Activated CD8-positive, alpha-beta memory T cell treated with anti-CD3 and anti-CD28 coated beads, Interleukin-2, amount 50 U/mL, for 4 hours (primary cell): ENCODE measurements at places on chromosomes 3 and 15.

DNA sequence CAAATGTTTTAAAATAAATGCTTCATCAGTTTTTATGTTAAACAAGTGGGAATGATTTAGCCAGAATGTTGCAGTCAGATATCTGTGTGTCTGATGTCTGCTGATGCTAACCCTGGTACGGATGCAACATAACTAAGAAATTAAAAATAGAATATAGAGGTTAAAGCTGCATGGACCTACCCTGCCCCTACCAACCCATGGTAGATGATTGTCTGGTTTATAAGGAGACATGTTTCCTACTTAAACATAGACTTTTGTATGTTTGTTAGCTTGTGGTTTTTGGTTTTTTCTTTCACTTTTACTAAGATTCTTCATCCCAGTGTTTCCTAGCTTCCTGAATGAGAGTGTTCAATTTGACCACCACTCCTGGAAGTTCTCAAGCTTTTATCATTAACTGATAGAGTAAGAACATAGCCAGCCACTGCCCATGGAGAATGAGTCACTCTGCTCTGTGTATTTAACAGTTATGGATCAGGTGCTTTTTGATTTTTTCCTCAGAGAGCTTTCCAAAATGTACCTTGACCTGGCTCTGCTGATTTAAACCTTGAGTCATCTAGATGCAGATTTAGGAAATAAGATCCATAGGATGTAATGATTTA lies 70.7 kb upstream of the VEPH1 start:
- DNase-seq = no peak

DNA sequence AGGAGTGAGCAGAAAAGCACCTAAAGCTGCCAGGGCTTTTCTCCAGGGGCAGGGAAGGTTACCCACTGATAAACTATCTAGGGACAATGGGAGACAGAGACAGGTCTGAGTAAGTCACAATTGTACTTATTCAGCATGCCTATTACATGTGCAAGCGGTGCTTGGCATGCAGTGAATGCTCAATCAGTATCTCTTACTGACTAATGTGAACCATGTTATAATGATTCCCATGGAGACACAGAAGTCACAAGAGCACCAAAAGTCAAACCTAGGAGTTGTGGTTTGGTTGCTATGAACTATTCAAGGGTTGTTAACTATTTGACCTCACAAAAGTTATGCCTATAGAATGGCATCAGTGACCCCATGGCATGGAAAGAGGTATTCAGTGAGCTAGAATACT lies 50.0 kb upstream of the RASGRP1 start:
- DNase-seq = no peak

GRCh38 chr3:141929341-141929995 lies 53.0 kb downstream of the ATP1B3 start:
- no peak for DNase-seq

DNA sequence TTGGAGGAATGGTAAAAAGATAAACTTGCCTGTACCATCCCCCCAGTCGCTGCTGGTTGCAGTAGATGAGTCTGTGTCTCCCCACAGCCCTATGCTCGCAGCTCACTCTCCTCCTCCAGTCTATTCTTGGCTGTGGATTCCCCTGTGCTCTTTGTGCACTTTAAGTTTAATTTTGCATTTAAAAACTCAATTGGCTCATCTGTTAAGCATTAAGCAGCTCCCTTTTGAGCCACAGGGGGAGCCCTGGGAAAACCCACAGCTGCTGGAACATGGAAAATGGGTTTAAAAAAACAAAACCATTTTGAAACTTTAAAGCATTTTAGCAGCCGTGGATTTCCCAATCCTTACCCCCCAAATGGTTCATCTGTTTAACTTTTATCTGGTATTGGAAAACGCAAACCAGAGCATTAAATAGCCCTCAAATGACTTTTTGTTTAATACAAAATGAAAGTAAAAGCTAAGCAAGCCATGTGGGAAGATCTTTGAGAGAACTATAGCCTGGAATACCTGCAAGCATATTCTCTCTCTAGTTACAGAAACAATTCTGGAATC lies 536.9 kb downstream of the ZIC1 start:
- no peak for DNase-seq

DNA sequence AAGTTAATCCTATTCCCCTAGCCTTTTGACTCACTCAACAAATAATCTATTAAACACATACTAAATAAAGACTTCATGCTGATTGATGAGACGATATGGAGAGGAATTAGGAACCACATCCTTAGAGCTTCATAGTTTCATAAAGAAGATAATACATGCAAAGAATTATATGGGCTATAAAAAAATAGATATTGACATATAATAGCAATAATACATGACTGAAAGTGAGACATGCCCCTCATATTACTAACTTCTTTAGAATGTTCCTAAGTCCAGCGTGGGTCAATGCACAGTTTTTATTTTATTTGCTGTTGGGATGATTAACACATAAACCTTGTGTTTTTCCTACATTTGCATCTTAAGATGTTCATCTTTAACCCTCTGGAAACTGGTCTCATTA lies 32.2 kb downstream of the SUCNR1 start:
- no peak for DNase-seq

- no peak for DNase-seq
Measured at GRCh38 chr15:42939841-42940240, 19.3 kb upstream of the TTBK2 start.
